ENCODE measurements at places on chromosomes 12 and 14.

- DNase-seq: no peak
These were observed 221.8 kb downstream of the TMEM121 start for GRCh38 chr14:105748204-105748578.

- no peak for DNase-seq
These were observed 469.8 kb upstream of the FLRT2 start for GRCh38 chr14:85060121-85060520.

GRCh38 chr12:1001507-1001906 is 10.5 kb downstream of the ERC1 start:
- no peak for DNase-seq

GRCh38 chr12:113173081-113173698 is 12.1 kb downstream of the DDX54 start:
- no peak for DNase-seq

DNA sequence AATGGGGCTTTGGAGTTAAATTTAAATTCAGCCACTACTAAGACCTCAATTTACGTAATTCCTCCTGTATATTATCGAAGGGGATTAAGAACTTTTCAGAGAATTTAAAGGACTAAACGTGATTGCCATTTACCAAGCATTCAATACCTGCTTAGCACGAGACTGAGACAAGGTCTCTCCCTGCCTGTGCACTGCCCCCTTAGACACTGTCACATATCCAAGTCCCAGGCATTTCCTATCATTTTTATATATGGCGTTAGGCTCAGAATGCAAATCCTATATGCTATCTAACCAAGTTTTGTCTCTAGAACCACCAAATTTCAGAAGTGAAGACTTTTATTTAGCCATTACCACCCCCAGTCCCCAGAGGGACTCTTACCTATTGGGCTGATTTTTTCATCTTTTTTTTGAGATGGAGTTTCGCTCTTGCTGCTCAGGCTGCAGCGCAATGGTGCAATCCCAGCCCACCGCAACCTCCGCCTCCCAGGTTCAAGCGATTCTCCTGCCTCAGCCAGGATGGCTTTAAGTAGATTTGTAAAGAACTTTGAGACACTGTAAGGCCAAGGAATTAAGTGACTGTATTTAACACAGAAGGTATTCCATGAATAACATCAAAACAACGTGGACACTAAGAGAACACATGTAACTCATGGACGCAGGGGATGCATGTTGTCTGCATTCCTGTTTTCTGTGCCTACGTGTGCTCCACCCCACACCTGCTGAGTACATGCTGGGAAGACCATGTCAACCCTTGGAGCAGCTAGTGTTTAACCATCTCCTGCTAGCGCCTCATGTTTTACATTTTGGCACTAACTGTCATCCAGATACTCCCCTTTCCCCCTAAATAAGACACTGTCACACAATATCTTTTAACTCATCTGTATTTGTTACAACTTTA is 6.4 kb downstream of the HSP90AA1 start:
- no peak for DNase-seq

DNA sequence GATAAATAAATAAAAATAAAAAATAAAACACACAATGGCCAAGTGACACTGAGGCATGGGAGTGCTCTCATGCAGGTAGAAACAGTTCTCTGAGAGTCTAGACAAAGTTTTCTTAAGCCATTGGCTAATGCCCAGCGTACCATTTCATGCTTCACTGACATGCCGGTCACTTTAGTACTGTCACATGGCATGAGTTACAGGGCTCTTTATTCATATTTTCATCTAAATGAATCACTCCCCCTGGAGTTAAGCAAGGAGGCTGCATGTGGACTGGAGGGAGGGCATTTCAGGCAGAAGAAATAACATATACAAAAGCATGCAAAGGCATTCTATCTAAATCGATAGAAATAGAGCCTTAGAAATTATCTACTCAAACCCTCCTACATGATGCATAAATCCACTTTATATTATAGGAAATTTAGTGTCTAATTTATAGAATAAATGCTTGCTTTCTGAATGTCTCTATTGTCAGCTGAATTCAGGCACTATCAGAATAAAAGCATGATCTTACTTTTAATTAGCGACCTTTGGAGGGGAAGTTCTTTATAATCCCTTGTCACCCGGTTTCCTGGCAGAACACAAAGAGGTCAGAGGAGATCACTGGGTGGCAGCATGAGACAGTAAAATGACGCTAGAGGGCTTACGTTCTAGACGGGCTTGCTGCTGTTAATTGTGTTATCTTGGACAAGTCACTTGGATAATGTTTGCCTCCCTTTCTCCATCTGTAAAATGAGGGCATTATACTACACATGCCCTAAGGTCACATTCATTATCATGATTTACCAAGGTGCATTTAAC is 17.5 kb downstream of the DYRK4 start:
- peak; percentile 26 for DNase-seq

DNA sequence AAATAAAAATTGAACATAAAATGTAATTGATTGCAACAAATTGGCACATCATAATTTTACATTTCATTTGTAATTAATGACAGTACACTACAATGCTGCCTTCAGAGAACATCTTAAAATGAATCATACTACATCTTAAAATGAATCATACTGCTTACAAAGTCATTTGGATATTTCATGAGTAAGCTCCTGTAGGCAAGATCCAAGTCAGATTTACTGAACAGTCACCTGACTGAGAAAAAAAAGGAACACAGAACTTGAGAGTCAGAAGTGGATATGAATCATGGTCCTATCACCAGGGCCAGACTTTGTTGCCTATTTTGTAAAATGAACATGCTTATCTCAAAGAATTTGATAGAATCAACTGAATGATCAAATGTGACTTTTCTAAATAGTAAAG is 32.7 kb upstream of the FBLN5 start:
- DNase-seq: peak; percentile 94

DNA sequence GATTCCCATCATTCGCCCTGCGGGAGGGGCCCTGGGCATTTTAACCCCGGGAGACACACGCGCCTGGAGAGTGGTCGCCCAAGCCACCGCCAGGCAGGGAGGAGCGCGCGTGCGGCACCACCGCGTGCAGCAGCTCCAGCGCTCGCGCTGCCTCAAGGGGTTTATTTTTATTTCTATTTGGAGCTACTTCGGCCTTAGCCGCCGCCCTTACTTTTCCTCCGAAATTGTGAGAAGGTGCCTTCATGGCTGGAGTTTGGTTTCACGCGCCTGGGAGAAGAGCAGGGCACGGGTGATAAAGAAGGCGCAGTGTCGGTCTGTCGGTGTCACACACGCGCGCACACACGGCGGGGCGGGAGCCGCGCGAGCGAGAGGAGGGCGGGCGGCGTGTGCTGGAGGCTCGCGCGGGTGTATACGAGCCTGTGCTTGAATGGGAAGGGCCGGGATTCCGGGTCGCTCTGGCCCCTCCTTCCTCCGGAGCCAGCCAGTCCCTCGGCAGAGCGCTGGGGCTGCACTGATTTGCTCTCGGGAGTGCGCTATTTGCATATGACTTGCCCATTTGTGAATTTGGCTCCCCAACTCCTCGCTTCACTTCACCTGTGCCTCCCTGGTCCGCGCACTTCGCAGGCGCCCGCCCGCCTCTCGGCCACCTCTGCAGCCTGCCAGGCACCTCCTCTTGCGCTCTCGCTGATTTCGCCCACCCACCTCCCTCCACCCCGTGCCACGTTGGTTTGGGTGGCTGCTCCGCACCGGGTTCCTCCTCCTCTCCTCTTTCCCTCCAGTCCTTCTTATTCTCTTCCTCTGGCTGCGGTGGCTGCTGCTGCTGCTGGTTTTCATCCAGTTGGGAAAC is 932.3 kb downstream of the DIO2 start:
- peak; percentile 83 for DNase-seq

DNA sequence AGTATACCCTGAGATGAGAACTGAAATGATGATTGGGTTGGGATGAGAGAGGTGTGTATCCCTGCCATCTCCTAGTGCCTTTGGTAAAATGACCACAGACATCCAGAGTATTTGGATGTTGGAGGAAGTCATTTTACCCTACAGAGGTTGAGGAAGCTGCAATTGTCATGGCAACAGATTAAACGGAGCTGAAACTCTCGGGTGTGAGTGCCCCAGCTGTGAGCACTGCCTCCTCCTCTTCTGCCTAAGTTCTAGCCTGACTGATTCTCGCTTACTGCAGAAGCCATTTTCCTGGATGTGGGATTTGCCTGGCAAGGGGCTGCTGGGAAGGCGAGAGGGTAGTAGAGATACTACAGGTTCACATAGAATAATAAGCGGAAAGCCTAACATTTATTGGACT is 10.3 kb upstream of the PPP4R4 start:
- DNase-seq: no peak

DNA sequence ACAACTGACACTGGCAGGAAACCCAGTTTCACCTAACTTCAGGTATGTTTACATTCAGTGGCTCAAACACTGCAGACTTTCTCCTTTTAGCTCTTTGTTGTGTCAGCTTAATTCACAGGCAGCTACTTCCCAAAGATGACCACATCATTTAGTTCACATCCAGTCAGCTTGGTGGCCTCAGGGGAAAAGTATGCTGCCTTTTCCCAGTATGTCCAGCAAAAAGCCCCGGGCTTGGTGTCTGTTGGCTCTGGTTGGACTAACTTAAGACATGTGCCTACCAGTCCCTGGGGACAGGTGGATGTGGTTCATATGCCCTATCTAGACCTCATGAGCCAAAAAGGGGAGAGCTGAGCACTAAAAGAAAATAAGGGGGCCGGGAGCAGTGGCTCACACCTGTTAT is 56.4 kb downstream of the GOLGA5 start:
- no peak for DNase-seq

GRCh38 chr14:67158566-67158965 is 30.7 kb upstream of the GARIN2 start:
- no peak for DNase-seq

- no peak for DNase-seq
These were observed 1.3 kb downstream of the SSH1 start for GRCh38 chr12:108856170-108856427.

DNA sequence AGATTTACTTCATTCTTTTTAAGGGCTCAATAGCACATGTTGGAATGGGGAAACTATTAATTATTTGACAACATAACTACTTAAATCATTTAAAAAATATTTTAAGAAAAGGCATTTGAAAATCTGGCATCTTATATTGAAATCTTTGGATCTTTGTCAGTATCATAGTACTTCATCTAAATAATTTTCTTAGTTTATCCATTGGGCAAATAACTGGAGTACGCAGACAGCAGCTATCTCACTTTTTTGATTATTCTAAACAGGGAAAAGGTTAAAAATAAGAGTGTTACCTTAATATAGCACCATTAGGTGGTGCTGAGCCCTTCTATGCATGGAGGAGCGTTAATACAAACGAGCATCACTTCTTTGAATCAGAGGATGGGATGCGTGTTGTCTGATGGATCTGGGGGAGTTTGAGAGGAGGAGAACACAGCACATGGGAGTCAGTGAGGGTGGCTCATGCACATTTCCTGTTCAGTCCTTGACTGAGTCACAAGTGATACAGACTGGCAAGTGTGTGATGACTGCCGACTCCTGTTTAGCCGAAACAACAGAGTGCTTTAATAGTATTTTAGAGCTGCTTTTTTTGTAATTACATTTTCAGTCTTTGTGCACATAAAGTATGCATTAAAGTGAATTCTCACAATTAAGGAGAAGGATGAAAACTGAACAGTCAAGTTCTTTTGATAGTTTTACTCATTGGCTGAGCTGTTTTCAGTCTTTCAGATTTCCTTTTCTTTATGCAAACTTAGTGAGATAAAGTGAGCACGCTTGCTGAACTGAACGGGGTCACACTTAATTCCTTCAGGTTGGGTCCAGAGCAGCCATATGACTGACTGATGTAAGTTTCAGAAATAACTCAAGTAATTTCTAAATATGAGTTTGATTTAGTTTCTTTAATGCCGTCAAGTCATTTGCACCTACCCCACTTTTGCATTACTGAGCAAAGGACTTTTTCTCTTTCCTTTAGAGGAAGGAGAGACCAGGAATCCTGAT is 92.7 kb downstream of the DIP2B start:
- DNase-seq: peak; percentile 80

DNA sequence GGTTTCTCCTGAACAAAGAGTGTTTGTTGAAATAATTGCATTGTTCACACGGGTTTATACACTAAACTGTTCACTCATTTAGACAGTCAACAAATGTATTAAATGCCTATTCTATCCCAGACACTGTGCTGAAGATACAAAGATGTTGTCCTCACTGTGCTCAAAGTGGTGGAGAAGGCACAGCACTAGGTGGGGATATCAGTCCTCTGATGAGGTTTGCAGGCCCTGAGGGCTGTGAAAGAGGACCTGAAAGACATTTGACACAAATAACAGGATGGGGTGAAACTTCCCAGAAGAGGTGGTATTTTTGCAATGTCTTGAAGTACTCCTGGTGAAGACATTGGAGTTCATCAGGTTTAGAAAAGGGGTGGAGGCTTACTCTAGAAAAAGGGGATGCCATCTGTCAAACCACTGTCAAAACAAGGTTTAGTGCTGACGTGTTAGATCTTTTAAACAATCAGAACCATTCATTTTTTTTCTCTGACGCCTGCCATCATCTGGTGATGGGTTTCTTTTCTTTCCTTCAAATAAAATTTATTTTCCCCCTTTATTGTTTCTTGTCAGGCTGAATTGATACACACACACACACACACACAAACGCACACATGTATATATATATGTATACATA is 69.5 kb downstream of the ACSS3 start:
- no peak for DNase-seq

- peak; percentile 83 for DNase-seq
These were observed 7.7 kb downstream of the ENDOU start for GRCh38 chr12:47717443-47718193.

- DNase-seq: no peak
These were observed 81.9 kb downstream of the NINJ2 start for GRCh38 chr12:581321-581720.

- DNase-seq: no peak
These were observed 82.9 kb upstream of the DYNC1H1 start for GRCh38 chr14:101881426-101881825.

GRCh38 chr12:108457006-108457733 is 57.9 kb upstream of the FICD start:
- DNase-seq: peak; percentile 51

DNA sequence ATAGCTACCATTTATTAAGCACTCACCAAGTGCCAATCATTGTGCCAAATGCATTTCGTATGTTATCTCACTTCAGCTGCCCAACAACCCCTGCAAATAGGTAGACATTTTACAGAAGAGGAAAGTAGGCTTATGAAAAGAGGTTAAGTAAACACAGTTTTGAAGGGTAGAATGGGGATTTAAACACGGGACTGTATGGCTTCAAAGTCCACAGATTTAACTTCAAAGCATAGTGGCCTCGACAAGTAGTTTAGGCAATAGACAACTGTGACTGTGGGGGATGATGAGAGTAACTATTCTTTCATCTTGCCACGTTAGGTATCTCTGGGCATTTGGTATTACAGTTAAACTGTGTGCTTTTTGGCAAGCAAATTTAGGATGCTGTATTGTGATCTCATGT is 266.8 kb upstream of the SRRM4 start:
- no peak for DNase-seq

DNA sequence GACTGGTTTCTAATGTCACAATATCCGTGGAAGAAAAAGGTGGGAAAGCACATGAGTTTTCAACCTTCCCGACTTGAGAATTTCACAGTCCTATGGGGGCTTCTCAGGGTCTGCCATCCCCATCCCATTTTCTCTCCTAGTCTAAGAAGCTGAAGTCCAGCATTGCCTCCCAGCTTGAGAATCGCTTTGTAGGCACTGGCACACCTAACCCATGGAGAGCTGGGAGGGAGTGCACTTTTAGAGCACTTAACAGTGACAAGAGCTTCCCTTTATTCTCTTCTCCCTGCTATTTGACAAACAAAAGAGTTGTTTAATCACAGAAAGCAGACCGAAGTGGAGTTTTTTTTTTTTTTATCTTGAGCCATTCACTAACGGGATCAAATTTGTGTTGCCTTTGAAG is 22.8 kb upstream of the SRRM4 start:
- no peak for DNase-seq

- no peak for DNase-seq
These were observed 79.9 kb downstream of the HEATR5A start for GRCh38 chr14:31340297-31341063.

GRCh38 chr14:73105050-73105449 is 31.3 kb upstream of the PSEN1 start:
- no peak for DNase-seq
